PC-9 (cell line): ENCODE measurements at places on chromosomes 5 and 9. TPM values are rescaled to one million over a fixed set of nuclear protein-coding genes. Genes with fewer than 3 reads are reported as not detected.

The ARHGEF37 gene
- total RNA-seq: 5.5 and 8.6 TPM in 2 replicates

DNA sequence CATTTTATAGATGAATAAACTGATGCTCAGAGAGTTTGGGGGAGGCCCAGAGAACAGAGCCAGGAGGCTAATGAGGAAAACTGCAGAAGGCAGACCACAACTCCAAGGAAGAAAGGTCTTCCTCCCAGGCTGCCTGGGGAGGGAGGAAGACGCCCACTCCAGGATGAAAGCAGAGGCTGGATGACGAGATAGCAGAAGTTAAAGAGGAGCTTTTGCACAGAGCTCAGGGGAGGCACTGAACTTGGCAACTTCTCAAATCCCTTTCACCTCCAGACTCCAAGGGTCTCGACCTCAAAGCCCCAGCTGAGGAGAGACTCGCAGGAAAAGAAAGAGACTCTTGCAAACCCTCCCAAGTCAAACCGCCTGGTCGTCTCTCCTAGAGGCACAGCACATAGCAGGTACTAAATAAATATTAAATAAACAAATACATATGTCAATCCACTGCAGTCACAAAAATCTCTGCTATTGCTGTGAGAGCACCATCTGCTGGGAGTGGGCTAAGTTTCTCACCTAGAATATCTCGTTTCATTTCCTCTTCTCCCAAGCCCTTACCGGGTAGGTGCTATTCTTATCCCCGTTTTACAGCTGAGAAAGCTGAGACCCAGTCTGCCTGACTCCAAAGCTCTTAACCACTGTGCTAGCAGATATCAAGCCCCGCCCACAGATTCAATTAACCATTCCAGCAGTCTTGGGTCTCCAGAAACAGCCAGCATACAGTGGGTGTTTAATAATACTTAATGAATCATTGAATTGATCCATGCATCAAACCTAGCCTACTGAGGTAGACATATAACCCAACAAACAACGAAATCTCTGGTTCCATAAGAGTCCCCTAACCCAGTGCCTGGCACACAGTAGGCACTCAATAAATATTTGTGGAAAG is 97.8 kb upstream of the HAND1 start:
- H3K27ac ChIP-seq: no peak overlapping the region
- H3K27me3 ChIP-seq: no peaks in the 10 kb centered on the region
- no peaks in the 10 kb centered on the region for H3K36me3 ChIP-seq
- no peak for DNase-seq

DNA sequence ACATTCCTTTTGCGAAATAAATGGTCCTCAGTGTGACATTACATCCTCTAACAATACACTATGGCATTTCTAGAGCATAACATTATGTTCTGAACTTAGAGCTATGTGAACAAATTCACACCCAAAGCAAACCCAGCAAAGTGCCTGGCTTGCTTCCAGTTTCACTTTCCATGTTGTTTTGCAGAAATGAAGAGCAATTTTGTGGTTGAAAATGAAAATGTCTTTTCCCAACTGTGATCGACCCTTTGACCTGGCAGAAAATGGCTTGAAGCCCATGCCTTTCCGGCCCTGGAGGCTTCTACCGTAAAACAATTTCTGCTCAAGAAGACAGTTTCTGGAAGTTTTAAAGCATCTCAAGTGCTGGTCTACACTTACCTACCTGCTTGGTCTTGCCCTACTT is 344.7 kb upstream of the RGMB start:
- H3K27ac ChIP-seq: no peak overlapping the region
- no peak overlapping the region for H3K4me3 ChIP-seq
- no peaks in the 10 kb centered on the region for H3K27me3 ChIP-seq
- H3K4me1 ChIP-seq: no peaks in the 10 kb centered on the region

The PAX5 gene
- total RNA-seq: not detected in 2 replicates

DNA sequence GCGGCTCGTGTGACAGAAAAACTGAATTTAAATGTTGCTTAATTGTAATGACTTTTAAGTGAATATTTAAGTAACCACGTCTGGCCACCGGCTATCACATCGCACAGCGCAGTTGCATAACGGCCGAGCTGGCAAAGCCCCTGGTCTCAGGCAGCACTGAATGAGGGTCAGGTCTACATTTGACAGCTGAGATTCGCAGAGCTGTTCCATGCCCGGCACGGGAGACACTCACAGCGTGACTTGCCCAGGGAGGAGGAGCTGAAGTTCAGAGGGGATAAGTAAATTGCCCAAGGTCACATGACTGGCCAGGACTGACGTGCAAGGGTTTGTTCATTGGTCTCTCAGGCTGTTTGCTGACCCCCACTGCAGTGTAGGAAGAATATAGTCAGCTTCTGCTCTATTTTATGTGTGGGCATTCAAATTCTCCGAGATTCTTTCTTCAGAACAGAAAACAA is 17.4 kb upstream of the COL5A1 start:
- no peak overlapping the region for H3K4me3 ChIP-seq
- H3K27ac ChIP-seq: no peak overlapping the region
- DNase-seq: no peak
- peaks cover 6% of the 10 kb centered on the region for H3K27me3 ChIP-seq
- peaks cover 23% of the 10 kb centered on the region for H3K4me1 ChIP-seq

DNA sequence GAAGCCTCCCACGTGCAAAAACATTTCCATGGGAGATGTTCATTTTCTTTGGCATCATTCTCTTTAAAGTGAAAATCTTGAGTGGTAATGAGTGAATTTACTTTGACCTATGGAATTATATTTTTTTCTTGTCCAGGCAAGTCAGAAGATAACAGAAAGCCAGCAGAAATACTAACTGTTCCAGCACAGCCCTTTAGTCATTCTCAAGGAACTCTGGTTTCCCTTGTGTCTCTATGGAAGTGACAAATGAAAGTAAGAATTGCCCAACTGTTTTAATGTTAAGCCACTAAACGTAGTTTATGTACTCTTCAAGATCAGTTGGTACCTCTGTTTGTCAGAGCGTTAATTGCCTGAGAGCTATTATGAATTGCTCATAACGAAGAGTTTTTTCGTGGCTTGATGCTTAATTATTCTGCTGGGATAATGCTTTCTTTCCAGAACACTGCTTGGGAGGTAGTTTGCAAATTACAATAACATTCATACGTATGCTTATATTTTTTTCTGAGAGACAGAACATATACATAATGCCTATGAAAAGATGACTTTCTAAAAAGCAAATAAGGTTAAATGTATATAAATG is 84.5 kb upstream of the CER1 start:
- H3K27ac ChIP-seq: no peak overlapping the region
- no peak for DNase-seq
- no peaks in the 10 kb centered on the region for H3K27me3 ChIP-seq
- H3K4me1 ChIP-seq: no peaks in the 10 kb centered on the region
- no peak overlapping the region for H3K4me3 ChIP-seq

DNA sequence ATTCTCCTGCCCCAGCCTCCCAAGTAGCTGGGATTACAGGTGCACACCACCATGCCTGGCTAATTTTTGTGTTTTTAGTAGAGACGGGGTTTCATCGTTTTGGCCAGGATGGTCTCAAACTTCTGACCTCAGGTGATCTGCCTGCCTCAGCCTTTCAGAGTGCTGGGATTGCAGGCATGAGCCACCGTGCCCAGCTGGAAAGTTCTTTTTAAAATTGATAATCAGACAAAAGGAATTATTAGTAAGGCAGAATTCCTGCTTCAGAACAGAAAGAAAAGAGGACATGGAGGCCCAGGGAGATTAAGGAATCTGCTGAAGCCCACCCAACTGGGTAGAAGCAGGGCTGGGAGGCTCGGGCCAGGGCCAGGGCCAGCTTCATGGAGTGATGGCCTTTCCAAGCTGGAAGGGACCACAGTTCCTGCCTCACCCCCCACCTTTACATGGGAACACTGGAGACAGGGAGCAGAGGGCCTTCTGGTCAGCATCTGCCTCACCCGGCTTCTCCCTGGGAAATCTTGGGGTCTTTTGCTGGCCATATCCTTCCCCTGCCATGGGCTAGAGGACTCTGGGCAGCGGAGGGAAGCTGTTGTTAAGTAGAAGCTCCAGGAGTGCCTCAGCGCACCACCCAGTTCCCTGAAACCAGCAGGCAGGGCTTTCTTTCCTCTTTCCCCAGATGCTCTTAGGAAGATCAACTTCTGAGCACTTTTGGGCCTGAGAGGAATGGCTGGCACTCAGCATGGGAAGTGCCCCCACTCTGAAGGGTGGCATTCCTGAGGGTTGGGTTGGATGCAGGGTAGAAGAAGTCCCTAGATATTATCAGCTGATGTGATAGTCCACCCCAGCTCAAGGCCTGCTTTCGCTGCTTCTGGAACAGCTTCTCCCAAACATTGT is 70.1 kb downstream of the RGS3 start:
- H3K27me3 ChIP-seq: no peaks in the 10 kb centered on the region
- H3K27ac ChIP-seq: no peak overlapping the region
- no peak for DNase-seq
- no peaks in the 10 kb centered on the region for H3K4me1 ChIP-seq
- no peak overlapping the region for H3K4me3 ChIP-seq

GRCh38 chr9:33202018-33202417 is 34.9 kb upstream of the B4GALT1 start:
- H3K4me1 ChIP-seq: no peaks in the 10 kb centered on the region
- H3K36me3 ChIP-seq: no peaks in the 10 kb centered on the region
- H3K27me3 ChIP-seq: no peaks in the 10 kb centered on the region
- DNase-seq: no peak
- no peak overlapping the region for H3K4me3 ChIP-seq

GRCh38 chr9:88258024-88258423 is 119.7 kb upstream of the SPATA31C2 start:
- H3K4me1 ChIP-seq: peaks cover 20% of the 10 kb centered on the region
- no peak overlapping the region for H3K4me3 ChIP-seq
- no peaks in the 10 kb centered on the region for H3K27me3 ChIP-seq

DNA sequence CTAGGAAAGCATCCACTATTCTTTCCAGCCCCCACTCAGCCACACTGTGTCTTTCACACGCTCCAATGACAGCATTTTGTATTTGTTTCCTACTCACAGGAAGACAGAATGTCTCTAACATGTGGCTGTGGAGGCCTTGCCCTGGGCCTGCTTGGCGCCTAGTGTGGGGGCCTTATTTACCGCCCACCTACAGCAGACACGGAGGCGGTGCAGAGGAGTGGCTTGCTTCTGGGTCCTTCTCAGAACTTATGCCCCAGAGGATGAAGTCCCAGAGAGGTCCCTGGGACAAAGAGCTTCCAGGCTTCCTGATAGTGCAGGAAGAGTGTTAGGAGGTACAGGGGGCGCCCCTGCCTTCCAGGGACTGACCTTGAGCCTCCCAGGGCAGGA is 8.5 kb upstream of the MRNIP start:
- H3K4me3 ChIP-seq: no peak overlapping the region
- H3K27me3 ChIP-seq: no peaks in the 10 kb centered on the region
- no peaks in the 10 kb centered on the region for H3K4me1 ChIP-seq
- no peaks in the 10 kb centered on the region for H3K36me3 ChIP-seq

- no peaks in the 10 kb centered on the region for H3K4me1 ChIP-seq
- no peak overlapping the region for H3K27ac ChIP-seq
- no peak overlapping the region for H3K4me3 ChIP-seq
These were observed 390.4 kb downstream of the EBF1 start for GRCh38 chr5:158709279-158709678.

The MARCOL gene
- total RNA-seq: not detected in 2 replicates

- no peaks in the 10 kb centered on the region for H3K36me3 ChIP-seq
- peaks cover 70% of the 10 kb centered on the region for H3K27me3 ChIP-seq
- H3K4me3 ChIP-seq: no peak overlapping the region
- no peak overlapping the region for H3K27ac ChIP-seq
- no peak for DNase-seq
These were observed 44.8 kb downstream of the ZNF618 start for GRCh38 chr9:113920872-113921271.

DNA sequence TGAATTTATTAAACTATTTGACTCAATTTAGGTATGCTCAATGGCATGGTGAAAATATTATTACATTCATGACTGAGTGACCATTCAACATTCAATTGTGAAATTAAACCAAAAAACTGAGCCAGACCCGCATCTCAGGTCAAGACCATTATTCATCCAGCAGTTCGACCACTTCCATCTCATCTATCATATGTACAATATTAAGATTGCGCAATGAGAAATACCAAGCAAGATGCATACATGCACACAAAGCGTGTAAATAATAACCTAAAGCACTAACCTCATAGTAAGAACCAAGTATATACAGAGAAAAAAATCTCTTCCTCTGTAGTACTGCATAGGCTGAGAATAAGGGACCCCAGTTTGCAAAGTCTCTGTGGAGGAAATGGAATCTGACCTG is 310.2 kb downstream of the ADGRV1 start:
- no peak overlapping the region for H3K4me3 ChIP-seq
- no peak for DNase-seq
- no peaks in the 10 kb centered on the region for H3K36me3 ChIP-seq
- no peaks in the 10 kb centered on the region for H3K4me1 ChIP-seq
- H3K27me3 ChIP-seq: no peaks in the 10 kb centered on the region

- no peaks in the 10 kb centered on the region for H3K36me3 ChIP-seq
- DNase-seq: no peak
- no peaks in the 10 kb centered on the region; the same call in 1 of the 2 replicates for H3K4me1 ChIP-seq
- H3K4me3 ChIP-seq: no peak overlapping the region
- no peaks in the 10 kb centered on the region for H3K27me3 ChIP-seq
These were observed 359.3 kb downstream of the TMEM161B start for GRCh38 chr5:87909382-87909781.

- no peak for DNase-seq
- H3K4me3 ChIP-seq: no peak overlapping the region
- H3K27me3 ChIP-seq: no peaks in the 10 kb centered on the region
- H3K36me3 ChIP-seq: no peaks in the 10 kb centered on the region
- H3K4me1 ChIP-seq: no peaks in the 10 kb centered on the region
These were observed 44.2 kb upstream of the STARD4 start for GRCh38 chr5:111556501-111556900.

The BTNL9 gene
- total RNA-seq: not detected in 2 replicates

The MEGF10 gene
- total RNA-seq: not detected in 2 replicates

- peak overlapping the region; percentile 32; the same call in 1 of the 2 replicates for H3K27ac ChIP-seq
- no peak for DNase-seq
- peaks cover 25% of the 10 kb centered on the region for H3K4me1 ChIP-seq
- H3K27me3 ChIP-seq: no peaks in the 10 kb centered on the region
- H3K4me3 ChIP-seq: no peak overlapping the region
These were observed 75.6 kb upstream of the PCA3 start for GRCh38 chr9:76688471-76689238.

The RLN1 gene
- 0.83 TPM in 1 of 2 replicates, not detected in the other for total RNA-seq

The ABCA1 gene
- 22.4 and 38.3 TPM in 2 replicates for total RNA-seq

- no peaks in the 10 kb centered on the region for H3K27me3 ChIP-seq
- H3K36me3 ChIP-seq: no peaks in the 10 kb centered on the region
- H3K27ac ChIP-seq: no peak overlapping the region
- H3K4me3 ChIP-seq: no peak overlapping the region
- no peaks in the 10 kb centered on the region; the same call in 1 of the 2 replicates for H3K4me1 ChIP-seq
These were observed 1066.3 kb upstream of the NUDT12 start for GRCh38 chr5:104628911-104629310.

DNA sequence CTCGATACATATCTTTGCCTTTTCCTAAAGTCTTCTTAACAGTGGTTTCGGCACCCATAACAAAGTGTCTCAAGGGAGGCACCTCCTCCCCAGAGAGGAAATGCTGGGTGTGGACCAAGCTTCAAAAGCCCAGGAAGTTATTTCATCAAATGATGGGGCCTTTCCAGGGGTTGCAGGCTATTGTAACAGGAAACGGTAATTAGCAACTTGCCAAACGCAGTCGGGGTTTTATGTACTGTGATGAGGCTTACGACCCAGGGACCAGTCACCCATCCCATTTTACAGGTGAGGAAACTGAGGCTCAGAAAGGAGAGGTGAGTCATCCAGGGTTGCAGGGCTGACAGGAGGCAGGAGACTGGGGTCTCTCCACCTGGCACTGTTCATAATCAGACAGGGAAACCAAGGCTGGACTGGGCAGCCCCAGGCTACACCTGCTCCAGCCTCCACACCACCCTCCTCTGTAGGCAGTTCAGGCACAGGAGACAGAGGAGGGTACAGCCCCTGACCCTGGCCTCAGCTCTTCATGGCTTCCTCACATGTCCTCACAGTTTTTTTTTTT is 30.0 kb upstream of the SUSD3 start:
- H3K27ac ChIP-seq: no peak overlapping the region
- H3K4me3 ChIP-seq: no peak overlapping the region
- no peaks in the 10 kb centered on the region for H3K4me1 ChIP-seq
- DNase-seq: no peak
